ENCODE measurements at places on chromosomes 4 and X. TPM values are rescaled to one million over a fixed set of nuclear protein-coding genes. Genes with fewer than 3 reads are reported as not detected.

- DNase-seq: no peak
Observed at GRCh38 chr4:127686658-127687057, 43.5 kb upstream of the SLC25A31 start.

Gene MAGEB10
- not detected for total RNA-seq

GRCh38 chr4:3792813-3793212 lies 26.6 kb downstream of the ADRA2C start:
- DNase-seq: no peak

GRCh38 chr4:152935143-152935542 lies 980 bp upstream of the FHDC1 start:
- peak; percentile 67 for DNase-seq

Gene FATE1
- total RNA-seq: not detected
